AG10803 (cell line): ENCODE measurements at places on chromosomes 2 and 18.

- DNase-seq = peak; percentile 41
Observed at GRCh38 chr2:237700512-237701032, 73.2 kb downstream of the LRRFIP1 start.

GRCh38 chr18:45557287-45557686 lies 58.0 kb upstream of the SLC14A2 start:
- no peak for DNase-seq

DNA sequence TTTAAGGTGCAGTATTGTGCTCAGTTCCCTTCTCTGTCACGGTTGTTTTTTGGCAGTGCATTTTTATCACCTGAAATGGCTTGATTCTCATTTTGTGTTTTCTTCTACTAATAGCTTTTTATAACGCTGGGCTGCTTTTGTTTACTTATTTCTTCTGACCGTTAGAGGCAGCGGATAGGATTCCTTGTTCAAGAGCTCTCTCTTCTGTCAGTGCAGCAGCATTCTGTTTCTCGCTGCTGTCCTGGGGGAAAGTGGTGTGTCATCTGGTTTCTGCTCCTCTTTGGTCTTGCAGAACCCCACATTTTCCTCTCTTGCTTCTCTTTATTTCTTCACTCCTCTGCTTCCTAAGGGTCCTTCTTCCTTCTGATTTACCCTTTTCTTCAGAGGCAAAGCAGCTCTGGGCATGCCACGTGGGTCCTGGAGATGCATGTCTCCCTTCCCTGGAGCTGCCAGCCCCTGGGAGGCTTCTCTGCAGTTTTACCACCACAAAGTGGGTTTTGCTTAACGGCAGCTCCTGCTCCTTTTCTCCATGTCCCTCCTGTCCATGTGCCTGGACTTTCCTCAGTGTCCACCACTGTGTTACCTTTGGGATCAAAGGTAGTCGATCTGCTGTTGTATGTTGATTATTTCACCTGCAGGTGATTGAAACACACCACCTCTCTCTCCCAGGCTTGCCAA lies 47.3 kb upstream of the SNTG2 start:
- DNase-seq = no peak

- DNase-seq = peak; percentile 52
Observed at GRCh38 chr2:133362061-133362476, 206.2 kb downstream of the NCKAP5 start.

DNA sequence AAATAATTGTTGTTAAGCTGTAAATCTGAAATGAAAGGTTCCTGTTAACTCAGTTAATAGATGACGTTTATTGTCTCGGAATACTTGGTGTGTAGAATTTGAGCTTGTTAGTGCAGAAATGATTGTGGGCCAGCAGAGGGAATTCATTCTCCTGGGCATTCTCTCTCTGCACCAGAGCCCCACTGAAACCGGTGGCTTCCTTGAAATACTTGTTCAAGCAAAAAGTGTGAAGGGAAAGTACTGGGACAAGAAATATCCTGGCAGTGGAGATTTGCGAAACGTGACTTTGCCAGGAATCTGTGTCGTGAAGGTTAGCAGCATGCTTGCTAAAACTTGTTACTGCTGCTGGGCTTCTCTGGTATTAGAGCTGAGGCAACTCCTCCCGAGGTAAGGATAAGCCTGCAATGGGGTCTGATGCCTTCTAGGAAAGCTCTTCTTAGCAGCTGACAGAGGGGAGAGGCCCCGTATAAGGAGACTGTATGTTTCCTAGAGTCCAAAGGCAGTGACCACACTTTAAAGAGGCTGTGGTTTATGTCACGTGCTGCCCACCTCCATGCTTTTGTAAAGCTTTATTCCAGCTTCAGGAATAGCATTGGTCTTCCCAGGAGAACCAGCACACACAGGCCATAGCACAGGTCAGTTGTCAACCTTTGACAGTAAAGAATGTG lies 2.0 kb downstream of the ITGA6 start:
- DNase-seq = peak; percentile 36

DNA sequence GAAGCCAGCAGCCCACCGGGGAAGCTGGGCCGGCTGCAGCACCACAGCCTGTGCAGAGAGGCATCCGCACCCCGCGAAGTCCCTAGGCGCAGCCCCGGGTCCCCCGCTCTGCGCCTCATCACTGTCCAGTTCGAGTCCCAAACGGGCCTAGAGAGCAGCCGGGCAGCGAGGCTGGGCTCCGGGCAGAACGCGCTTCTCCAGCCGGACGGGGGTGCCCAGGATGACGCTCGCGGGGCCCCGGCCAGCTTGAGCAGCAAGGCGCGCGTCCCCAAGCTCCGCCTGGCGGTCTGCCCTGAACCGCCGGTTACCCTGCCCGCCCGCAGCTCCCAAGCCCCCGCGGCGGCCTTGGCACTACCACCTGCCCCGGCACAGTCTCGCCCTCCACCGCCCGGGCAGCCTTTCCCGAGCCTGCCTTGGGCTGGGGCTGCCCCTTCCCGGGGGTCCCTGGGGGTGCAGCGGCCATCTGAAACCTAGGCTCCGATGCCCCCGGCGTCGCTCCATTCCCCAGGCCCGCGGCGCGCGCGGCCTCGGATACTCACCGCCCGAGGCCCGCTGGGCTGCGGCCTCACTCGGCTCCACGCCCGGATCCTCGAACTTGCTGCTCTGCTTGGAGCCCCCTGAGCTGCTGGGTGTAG lies 591 bp downstream of the SLC16A14 start:
- DNase-seq = peak; percentile 8

DNA sequence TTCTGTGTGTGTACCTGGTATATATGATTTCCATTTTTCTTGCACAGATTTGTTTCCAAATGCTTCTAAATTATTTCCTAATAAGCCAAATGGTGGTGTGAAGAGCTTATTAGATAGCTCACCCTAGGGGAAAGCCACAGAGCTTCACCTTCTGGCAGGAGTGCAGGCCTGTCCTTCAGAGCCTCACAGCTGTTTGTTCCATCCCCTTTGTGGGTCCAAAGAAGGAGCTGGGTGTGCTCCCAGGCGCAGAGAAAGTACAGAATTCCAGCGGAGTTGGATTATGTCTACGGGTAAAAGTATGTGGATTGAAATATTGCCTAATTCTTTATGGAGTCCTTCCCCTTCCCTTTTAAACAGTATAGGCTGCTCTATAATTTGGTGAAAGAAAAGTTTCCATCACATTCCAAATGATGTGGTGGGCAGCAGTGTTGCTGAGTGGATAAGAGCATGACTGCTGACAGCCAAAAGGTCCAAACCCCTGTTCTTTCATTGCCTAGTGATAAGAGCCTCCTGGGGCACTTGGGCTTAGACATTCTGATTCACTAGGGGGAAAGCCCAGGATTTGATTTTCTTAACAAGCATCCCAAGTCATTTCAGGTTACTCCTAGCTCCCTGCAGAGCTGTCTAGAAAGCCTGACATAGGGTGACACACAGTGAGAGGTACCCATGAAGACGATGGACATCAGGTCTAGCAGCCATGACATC lies 86.6 kb downstream of the WDSUB1 start:
- no peak for DNase-seq
